DMS53 (cell line): ENCODE measurements at places on chromosomes 5 and 9.

GRCh38 chr5:158819840-158820620, 279.7 kb downstream of the EBF1 start:
- DNase-seq: no peak

DNA sequence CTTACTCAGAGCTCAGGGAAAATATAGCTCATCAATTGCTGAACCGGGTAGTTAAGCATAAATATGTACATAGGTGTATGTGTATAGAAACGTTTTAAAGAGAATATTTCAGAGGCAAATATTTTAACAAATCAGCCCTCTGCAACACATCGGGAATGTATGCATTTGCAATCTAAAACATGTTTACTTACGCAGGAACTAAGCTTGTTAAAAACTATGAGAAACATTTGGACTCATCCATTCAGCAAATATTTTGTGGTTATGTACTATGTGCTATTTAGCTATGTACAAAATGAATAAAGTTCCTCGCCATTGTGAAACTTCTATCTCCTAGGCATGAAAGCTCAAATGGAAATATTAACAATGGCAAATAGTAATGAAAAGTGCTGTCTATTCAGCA, 469.9 kb downstream of the ARHGEF28 start:
- no peak for DNase-seq

DNA sequence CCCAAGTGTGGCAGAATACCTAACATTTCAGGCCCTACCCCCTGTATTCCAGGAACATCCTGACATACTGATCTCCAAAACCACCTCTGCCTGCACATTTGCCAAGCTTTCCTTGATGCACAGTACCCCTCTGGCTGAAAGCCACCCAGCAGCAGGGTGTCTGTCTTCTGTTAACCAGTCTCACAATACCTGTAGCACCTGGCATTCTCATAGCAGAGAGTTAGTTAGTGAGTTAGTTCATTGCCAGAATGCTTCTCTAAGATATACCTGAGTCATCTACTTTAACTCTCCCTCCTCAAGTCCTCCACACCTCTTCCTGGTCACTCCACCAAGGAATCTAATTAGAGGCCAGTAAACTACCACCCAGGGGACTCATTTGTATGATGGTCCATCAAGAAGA, 46.1 kb upstream of the IL7R start:
- DNase-seq: no peak

DNA sequence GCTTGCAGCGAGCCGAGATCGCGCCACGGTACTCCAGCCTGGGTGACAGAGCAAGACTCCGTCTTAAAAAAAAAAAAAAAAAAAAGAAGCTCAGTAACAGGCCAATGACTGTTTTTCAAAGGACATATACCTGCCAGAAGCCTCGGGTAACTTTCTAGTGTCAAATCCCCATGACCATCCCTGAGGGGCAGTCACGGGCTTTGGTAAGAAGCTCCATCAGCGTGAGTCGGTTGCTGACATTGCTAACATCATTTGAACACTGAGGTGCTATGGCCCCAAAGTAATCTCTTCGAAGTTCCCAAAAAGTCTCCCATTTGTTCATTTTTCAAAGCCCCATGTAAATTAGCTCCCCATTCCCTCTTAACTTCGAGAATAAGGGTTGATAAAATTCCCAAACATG, 11.6 kb downstream of the NAIP start:
- DNase-seq: no peak

GRCh38 chr9:104860263-104860662, 67.7 kb downstream of the ABCA1 start:
- DNase-seq: no peak

DNA sequence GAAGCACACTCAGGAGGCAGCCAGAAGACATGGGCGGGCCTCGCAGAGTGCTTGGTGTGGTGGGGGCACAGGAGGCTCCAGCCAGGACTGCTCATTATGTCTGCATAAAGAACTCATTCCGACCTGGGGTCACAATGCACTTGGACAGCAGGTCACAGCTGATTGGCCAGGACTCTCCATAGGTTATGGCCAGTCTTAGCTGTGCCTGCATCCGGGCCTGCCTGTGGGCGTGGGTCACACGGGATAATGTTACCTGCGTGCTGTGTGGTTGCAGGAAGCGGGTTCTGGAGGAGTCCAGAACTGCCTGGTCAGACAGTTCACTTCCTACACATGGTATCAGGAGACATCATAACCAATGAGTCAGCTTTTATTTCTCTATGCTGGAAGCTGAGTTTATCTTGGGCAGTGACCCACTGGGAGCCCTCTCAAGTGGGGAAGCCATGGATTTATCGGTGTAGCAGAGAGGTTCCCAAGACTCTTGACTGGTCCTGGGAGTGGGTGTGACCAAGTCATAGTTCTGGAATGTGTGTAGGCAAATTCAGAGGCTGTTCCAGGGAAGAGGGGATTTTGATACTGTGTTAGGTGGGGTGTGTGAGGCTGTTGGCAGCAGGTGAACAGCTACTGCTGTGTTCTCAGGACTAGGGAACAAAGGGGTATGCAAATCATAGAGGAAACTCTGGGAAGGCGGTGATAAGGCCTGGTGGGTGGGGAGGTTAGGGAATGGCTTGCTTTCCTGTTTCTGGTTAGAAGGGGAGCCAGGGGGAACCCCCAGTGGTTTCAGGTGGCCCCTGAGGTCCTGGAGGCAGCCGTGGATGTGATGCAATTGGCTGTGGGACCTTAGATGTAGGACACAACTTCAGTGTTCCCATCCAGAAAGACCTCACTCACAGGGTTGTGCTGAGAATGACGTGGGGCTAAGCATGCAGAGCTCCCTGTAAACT, 51.3 kb downstream of the ARHGEF37 start:
- DNase-seq: peak; percentile 77

DNA sequence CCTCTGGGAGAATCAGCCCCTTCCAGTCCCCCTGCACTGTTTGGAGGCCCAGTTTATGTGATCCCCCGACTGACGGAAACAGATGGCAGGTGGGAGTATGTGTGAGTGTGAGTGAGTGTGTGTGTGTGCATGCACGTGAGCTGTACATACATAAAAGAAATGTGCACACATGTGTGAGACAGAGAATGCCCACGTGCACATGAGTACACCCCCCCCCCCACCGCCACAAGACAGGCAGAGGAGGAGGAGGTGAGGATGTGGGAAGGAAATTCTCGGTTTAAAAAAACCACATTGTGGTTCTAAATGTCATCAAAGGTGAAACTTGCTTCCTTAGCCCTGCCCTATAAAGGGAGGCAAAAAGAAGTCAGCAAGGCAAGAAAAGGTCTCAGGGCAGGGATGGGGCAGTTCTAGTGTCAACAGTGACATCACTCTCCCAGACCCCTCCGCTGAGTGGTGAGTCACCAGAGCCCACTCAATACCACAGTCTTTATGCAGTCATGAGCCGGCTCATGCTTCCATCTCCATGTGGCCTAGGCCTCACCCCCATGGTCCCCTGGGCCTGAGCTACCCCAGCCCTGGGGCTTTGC, 79.2 kb upstream of the HSPA9 start:
- no peak for DNase-seq

DNA sequence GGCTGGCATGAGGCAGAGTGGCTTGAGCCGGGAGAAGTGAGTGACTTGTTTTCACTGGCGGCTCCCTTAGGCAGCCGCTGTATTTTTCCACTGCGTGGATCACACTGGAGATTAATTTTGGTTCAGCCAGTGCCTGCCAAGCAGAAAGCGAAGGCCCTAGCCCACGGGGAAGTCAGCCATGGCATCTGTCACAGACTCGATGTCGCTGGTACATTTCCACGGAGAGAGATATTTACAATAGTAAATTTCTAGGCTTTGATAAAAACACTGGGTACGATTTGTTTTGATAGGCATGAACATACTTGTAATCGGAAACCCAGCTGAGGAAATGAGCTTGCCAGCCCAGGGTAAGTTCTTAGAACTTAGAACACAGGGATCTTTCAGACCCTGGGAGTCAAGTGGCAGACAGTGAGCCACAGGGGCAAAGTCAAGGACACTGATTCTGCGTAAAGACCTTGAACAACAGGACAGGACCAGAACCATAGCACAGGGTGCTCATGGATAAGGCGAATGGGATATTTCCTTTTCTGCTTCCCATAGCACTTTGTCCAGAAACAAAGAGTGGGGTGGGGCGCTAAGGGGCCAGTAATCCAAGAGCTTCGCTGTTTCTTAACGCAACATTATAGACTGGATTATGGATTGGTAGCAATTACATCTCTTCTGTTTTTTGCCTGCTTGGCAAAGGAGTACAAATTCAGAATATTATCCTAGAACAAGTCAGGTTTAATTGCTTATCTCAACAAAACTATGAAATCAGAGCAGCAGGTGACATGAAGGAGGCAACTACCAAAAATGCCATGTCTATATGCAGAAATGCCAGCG, 4.5 kb downstream of the DUSP1 start:
- DNase-seq: peak; percentile 79

GRCh38 chr5:150853561-150853960, 7.2 kb downstream of the IRGM start:
- no peak for DNase-seq

DNA sequence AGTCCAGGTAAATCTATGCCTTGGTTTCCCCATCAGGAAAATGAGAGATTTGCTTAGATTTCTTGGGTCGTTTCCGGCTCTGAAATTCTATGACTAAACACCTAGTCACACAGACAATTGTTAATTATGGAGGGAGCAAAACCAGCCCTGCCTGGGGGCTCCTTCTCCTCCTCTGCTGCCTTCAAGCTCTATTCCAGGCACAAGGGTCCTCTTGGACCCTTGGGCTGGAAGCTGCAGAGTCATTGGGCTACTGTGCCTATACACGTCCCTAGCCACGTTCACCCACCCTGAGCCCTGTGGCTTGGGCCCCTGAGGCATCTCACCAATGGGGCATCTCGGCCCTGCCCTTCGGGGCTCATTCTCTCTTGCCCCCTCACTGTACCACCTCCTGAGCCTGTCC, 73.8 kb upstream of the TBC1D2 start:
- no peak for DNase-seq

DNA sequence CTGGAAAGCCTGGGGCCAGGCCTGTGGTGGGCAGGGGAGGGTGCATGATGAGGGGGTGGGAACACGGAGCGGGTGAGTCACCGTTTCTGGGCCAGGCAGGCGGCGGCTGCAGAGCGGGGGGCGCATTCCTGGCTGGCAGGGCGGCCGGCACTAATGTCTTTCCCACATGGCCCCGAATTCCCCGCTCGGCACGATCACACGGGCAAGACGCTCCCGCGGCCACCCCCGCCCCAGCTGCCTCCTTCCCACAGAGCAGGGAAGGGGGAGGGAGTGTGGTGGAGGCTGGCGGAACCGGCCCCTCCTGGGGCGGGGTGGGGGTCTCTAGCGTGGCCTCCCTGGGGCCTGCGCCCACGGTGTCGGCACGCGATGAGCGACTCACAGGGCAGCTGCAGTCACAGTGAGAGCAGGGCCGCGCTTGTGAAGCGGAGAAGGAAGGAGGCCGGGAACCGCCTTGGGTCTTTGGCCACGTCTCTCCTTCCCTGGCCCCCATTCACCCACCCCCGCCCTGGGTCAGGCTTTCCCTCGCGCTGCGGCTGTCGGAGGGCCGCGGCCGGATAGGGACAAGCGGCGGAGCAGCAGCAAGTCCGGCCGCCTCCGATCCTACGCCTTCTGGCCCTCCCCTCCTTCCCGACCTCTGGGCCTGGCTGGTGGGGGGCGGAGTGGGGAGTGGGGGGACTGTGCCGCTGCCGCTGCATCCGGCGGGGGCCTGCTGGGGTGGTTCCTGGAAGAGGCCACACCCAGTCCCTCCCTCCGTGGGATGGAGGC, 48.9 kb downstream of the CXXC5 start:
- peak; percentile 82 for DNase-seq

- no peak for DNase-seq
These were observed 256.9 kb upstream of the ST8SIA4 start for GRCh38 chr5:101160002-101160401.

DNA sequence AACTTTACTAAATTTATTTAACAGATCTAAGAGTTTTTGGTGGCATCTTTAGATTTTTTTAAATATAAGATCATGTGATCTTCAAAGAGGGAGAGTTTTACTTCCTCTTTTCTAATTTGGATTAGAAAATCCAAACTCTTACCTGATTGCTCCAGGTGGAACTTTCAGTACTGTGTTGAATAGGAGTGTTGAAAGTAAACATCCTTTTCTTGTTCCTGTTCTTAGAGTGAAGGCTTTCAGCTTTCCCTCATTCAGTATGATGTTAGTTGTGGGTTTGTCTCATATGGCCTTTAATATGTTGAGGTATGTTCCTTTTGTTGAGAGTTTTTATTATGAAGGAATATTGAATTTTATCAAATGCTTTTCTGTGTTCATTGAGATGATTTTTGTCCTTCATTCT, 650.0 kb upstream of the SGCD start:
- no peak for DNase-seq

GRCh38 chr5:74226716-74227485, 413.6 kb downstream of the ENC1 start:
- DNase-seq: no peak

- peak; percentile 72 for DNase-seq
These were observed 937 bp upstream of the SLC26A2 start for GRCh38 chr5:149959406-149960236.

- no peak for DNase-seq
These were observed 362.8 kb downstream of the NPR3 start for GRCh38 chr5:33073881-33074327.

GRCh38 chr5:38379350-38379937, 121.1 kb downstream of the EGFLAM start:
- DNase-seq: no peak

DNA sequence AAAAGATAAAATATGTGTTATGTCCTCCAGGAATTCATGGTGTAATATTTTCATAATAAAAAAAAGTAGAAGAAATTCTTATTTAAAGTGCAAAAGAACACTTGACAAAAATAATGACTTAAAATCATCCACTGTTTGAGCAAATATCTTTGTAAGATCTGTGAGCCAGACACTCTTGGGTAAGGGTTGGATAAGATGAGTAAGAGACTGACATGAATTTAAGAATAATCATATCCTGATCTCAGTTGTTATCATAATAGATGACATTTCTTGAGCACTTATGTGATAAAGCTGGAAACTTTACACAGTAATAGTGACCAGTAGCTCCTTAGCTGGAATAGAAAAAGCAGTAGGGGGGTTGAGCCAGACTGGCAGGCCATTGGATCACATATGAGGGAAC, 40.0 kb upstream of the ADRB2 start:
- no peak for DNase-seq
